ENCODE measurements at places on chromosomes 2 and 18.

DNA sequence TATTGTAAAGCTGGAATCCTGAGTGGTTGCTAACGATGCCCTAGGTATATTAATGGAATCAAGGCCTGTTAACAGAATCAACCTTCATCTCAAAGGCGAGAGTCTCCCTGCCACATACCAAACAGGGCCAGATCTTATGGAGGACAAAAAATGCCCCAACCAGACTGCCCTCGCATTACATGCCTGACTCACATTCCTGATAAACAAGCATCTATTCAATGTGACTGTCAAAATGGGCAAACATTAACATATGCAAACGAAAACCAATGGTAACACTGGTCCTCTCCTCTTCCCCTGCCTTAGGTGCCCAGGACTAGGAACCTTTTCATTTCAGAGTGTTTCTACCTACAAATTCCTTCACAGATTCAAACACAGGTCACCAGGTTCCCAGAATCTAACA, 83.4 kb downstream of the COL6A3 start:
- DNase-seq, result no peak

- DNase-seq, result no peak
Measured at GRCh38 chr2:227130636-227131035, 33.4 kb downstream of the COL4A4 start.

DNA sequence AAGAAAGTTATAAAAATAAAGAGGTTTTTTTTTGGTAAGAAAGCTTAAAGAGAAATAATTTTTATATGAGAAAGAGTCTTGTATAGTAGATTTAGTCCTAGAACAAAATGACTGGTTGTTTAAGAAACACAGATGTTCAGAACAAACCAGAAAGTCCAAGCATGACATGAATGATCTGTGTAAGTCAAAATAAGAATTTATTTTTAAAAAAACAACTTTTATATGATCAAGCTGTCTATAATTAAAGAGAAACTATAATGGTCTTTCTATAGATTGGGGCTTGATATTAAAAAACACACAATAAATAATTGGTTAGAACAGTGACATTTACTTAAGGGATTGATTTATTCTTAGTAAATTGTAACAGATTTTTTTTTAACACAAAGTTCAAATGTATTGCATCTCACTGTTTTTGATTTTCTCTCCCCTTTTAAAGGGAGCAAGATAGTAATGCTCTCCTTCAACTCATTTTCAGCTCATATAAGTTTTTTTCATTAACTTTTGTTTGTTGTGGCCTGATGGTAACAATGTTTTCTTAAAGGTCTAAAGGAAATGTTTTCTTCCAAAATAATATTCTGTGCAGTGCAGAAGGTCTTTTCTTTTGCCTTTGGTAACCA, 1256.8 kb downstream of the LRP1B start:
- DNase-seq, result no peak

GRCh38 chr18:48902856-48903601, 47.7 kb downstream of the SMAD7 start:
- DNase-seq, result no peak

- no peak for DNase-seq
Measured at GRCh38 chr2:119064567-119064966, 94.0 kb downstream of the C1QL2 start.

- no peak for DNase-seq
Measured at GRCh38 chr2:45182667-45183295, 173.5 kb upstream of the SIX2 start.

DNA sequence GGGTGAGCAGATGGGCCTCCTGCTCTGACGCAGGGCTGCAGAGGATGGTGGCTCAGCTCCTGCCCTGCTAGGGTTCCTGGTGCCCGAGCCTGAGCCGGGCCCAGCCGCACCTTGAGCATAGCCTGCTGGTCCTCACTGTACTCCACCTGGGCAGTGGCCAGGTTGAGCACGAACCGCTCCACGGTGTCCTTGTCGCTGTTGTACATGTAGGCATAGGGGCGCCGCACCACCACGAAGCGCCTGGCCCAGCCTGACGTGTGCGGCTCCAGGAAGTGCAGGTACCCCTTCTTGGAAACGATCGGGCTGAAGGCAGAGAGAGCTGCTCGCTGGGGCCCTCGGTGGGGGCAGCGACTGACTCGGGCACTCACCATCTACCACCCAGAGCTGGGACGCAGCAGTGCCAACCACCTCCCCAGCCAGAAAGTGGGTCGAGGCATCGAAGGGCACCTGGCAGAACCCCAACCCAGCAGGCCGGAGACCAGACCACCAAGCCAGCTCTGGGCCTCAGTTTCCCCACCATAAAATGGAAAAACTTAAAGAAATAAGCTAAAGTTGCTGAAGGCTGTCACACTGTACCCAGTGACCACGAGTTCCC, 27.3 kb downstream of the AQP12A start:
- DNase-seq, result no peak

GRCh38 chr2:222232839-222233238, 66.0 kb downstream of the PAX3 start:
- no peak for DNase-seq

DNA sequence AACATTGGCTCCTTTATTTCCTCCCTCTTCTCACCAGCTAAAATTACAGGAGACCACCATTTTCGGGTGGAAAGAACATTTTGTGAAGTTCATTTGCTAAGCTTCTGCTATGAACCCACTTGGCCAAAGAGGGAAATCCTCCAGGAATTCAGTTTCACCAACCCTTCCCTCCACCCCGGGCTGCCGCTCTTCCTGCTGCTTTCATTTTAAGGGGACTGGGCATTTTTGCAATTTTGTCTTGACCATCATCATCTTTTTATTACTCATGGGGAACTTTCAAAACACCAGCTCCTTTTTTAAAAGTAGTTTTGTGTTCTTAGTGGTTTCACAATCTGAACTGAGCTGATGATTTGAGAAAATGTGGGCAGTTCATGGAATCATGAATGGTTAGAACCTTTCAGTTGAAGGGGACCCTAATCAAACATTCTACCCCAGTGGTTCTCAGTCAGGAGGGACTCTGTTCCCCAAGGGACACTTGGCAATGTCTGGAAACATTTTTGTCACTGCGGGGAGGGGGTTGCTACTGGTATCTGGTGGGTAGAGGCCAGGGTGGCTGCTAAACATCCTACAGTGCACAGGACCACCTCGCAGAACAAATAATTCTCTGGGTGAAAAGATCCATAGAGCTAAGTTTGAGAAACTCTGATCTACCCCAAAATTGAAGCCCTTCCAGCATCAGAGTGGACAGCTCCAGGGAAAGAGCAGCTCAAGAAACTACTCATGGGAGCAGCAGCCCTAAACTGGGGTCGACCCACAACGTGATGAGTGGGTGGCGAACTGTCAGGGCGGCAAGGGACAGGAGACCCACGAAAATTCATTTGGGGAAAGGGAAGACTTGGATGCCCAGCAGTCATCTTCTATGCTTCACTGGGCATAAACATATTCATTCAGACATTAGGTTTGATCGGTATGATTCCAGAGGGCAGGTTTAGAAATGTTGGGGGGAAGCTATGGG, 92.9 kb downstream of the ACKR3 start:
- DNase-seq, result no peak

GRCh38 chr18:8215741-8216140, 393.5 kb upstream of the RAB12 start:
- no peak for DNase-seq

DNA sequence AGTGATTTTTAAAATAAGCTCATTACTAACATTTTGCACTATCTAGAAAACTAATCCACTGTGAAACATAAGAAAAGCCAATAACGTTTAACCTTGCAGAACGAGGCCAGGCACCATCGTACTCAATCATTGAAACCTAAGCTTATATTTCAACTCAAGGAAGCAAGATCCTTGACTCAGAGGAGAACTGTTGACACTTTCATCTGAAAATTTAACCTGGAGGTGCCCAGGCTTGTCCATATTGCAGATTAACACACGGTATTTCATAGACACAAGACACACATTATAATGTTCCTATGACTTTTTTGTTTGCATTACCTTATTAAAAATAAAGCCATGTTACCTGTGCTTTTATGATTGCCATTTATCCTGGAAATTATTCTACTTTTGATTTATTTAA, 89.6 kb downstream of the ZNF385B start:
- no peak for DNase-seq

DNA sequence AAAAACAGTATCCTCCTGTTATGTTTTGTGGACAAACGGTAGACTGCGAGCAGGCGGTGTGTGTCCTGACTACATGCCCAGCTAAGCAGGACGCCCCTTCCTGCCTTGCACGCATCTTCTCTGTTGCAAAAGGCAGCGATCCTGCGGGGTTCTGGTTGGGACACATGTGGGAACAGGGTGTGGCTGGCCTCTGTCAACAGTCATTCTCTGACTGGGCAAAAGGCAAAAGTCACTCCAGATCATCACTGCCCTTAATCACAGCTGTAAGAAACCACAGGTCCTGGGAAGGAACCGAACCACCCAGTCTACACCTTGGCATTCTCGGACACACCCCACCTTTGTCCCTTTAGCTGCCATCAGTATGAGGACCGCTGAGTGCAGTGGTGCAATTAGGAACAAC, 44.3 kb upstream of the TMEM87B start:
- DNase-seq, result no peak

DNA sequence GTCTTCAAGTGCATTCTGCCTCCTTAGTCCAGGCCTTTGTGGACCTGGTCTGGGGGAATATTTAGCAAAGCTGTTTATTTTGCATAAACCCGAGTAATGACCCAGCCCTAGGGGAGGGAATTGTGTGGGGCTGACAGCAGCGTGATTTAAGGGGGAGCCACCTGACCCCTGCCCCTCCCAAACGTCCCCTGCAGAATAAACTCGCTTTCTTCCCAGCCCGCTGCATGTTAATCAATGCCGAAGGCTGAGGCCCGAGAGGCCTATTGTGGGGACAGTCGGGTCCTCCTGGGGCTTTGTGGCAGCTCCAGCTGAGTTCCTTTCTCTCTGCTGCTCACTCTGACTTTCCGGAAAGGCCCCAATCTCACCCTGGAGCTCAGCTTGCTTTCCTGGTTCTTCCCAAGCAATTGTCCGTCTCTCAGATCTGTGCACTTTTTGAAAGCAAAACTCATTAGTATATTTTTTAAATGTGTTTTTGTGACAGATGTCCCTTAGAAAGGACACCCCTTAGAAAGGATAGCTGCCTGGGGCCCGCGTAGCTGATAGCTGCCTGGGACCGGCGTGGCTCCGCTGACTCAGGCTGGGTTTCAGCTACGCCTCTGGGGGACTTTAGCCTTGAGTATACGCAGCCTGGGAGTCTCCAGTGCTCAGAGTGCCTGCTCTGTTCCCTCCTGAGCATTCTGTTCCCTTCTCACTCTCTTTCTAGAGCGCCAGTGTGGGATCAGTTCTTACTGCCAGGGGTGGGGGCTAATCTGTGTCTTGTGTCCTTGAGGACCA, 158.3 kb downstream of the GLI2 start:
- DNase-seq, result no peak

DNA sequence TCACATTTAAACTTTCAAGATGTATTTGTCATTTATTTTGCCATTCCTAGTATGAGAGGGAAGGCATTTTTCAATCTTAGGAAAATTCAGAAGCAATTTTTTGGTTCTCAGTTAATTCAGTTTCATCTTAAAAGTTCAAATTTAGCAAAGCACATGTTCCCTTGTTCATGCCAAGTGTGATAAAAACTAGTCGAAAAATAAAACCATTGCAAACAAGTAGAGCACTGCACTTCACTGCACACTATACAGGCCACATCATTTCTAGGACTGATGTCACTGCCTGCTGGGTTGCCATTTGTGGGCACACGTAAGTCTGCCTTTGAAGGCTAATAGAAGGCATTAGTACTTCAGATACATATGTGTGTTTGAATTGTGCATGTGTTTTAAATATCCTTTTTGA, 14.3 kb downstream of the TBR1 start:
- no peak for DNase-seq
